Panc1 (cell line): ENCODE measurements at places on chromosomes 16 and 17. TPM values are rescaled to one million over a fixed set of nuclear protein-coding genes. Genes with fewer than 3 reads are reported as not detected.

DNA sequence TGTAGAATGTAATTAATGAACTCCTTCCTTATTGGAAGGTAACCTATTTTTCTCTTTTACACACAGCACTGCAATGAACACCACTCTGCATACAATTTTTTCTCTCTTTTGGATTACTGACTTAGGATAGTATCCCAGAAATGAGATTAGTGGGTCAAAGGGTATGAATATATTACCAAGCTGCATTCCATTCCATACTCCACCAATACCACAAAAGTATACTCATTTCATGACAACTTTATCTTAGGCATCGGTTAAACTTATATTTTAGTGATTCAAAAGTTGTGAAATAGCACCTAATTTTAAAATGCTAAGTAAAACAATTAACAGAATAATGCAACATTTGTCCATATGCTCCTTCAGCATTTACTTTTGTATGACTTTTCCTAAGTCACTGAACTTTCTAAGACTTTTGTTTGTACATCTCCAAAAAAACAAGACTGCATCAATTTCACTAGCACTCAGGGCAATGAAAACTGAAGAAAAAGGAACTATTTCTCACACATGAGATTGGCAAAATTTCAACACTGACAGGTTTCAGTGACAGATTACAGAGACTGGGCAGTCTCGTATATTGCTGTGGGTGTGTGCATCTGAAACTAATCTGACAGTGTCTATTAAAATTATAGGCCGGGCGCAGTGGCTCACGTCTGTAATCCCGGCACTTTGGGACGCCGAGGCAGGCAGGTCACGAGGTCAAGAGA is 32.1 kb downstream of the HELZ start:
- DNase-seq = no peak

GRCh38 chr16:50836121-50836621 is 94.3 kb downstream of the CYLD start:
- no peak for DNase-seq

GRCh38 chr16:3606441-3606840 is 5.0 kb downstream of the SLX4 start:
- no peak for DNase-seq

DNA sequence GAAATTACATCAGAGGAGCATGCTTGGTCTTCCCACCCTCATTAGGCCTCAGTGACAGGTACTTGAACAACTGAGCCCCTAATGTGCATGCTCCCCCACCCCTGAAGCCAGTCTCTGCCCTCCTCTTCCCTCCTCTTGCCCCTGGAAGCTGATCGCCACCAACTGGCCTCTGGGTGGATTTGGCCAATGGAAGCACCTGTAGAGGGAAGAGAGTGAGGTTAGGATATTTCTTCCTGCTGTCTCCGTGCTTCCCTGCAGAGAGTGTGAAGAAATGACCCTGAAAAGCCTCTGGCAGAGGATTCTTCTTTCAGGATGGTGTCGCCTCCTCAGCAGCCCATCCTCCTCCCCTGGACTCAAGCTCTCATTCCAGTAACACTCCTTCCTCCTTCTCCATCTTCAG is 5.9 kb upstream of the CBLN1 start:
- DNase-seq = no peak

GRCh38 chr17:77527836-77528505 is 387.2 kb downstream of the SEC14L1 start:
- no peak for DNase-seq

DNA sequence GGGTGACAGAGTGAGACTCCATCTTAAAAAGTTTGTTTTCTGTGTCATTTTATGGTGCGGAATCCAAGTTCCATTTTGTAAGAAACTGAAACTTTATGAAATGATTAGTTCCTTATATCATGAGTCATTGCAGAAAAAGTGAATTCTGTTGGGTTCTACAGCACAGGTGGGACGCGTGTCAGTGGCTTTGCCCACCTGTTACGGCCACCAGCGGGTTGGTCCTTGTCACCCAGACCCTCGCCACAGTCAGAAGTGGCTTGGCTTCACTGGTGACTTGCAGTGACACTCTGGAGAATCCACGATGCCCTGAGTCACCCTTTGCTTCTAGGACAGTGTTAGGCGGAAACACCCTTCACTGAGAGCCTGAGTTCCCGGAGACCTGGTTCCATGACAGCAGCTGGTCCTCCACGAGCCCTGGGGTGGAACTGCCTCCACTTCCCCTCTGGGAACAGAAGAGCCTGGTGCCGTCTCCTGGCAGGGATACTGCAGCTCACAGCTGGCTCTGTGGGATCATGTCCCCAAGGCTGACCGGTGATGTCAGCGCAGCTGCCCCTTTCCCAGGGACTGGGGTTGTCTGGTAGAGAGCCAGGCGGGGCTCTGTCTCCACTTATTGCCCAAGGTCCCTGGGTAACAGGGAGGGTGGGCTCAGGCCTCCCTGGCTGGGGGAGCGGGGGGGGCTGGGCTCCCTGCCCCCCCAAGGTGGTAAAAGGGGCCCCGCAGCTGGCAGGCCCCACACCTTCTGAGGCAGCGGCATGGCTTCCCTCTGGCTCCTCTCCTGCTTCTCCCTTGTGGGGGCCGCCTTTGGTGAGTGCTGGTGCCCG is at the start of gene CTRB1:
Gene CTRB1 (plus strand): TSS at position 733 of the 821 bp plus-strand sequence. CDS start 20 bp downstream, at position 753.
- DNase-seq = no peak

Gene CES4A
- total RNA-seq = 6.1 TPM

Gene HOXB4
- 27.9 TPM for total RNA-seq

Gene WSB1
- 114 TPM for total RNA-seq

Gene PVALEF
- not detected for total RNA-seq
